H7 (cell line): ENCODE measurements at places on chromosomes 1 and 21. TPM values are rescaled to one million over a fixed set of nuclear protein-coding genes. Genes with fewer than 3 reads are reported as not detected.

The PLPPR4 gene
- 0.67 and 0.90 TPM in 2 replicates for total RNA-seq

The AHDC1 gene
- total RNA-seq = 8.8 and 11.2 TPM in 2 replicates

The OR14K1 gene
- not detected in 2 replicates for total RNA-seq

The KISS1 gene
- not detected in 2 replicates for total RNA-seq

The LCE2C gene
- total RNA-seq = not detected in 2 replicates

The ASPM gene
- total RNA-seq = 48.3 and 65.0 TPM in 2 replicates

The ELAPOR1 gene
- 0.07 and 0.10 TPM in 2 replicates for total RNA-seq

The HEYL gene
- total RNA-seq = 0.63 and 0.94 TPM in 2 replicates

The KAZN gene
- total RNA-seq = 6.9 and 11.5 TPM in 2 replicates

The TINAGL1 gene
- 11.5 and 14.2 TPM in 2 replicates for total RNA-seq

The KLHDC7A gene
- 11.2 and 17.8 TPM in 2 replicates for total RNA-seq

The FALEC gene
- total RNA-seq = 1.7 and 2.6 TPM in 2 replicates

The ERICH3 gene
- not detected in 2 replicates for total RNA-seq

The NR1I3 gene
- total RNA-seq = not detected in 2 replicates

The FMO3 gene
- total RNA-seq = not detected in 2 replicates

The TEDDM1 gene
- total RNA-seq = not detected in 2 replicates

The SLC45A1 gene
- total RNA-seq = 0.90 and 1.0 TPM in 2 replicates

The SPATA45 gene
- total RNA-seq = 0.38 and 0.63 TPM in 2 replicates

The KCNE1 gene
- total RNA-seq = 0.10 TPM in 1 of 2 replicates, not detected in the other

The SLC35D1 gene
- 3.0 and 3.5 TPM in 2 replicates for total RNA-seq

The VTCN1 gene
- total RNA-seq = not detected in 2 replicates

The SLC2A5 gene
- total RNA-seq = 0.03 TPM in 1 of 2 replicates, not detected in the other

The HAO2 gene
- 0.38 and 1.2 TPM in 2 replicates for total RNA-seq

The MMEL1 gene
- 1.3 and 3.0 TPM in 2 replicates for total RNA-seq

The TNFRSF25 gene
- 5.4 and 15.7 TPM in 2 replicates for total RNA-seq

The SPRR2A gene
- not detected in 2 replicates for total RNA-seq

The HES3 gene
- total RNA-seq = 28.2 and 38.8 TPM in 2 replicates

The PROX1 gene
- 2.3 and 2.9 TPM in 2 replicates for total RNA-seq

The XCL2 gene
- total RNA-seq = not detected in 2 replicates
